ENCODE measurements at places on chromosomes 7 and 10.

DNA sequence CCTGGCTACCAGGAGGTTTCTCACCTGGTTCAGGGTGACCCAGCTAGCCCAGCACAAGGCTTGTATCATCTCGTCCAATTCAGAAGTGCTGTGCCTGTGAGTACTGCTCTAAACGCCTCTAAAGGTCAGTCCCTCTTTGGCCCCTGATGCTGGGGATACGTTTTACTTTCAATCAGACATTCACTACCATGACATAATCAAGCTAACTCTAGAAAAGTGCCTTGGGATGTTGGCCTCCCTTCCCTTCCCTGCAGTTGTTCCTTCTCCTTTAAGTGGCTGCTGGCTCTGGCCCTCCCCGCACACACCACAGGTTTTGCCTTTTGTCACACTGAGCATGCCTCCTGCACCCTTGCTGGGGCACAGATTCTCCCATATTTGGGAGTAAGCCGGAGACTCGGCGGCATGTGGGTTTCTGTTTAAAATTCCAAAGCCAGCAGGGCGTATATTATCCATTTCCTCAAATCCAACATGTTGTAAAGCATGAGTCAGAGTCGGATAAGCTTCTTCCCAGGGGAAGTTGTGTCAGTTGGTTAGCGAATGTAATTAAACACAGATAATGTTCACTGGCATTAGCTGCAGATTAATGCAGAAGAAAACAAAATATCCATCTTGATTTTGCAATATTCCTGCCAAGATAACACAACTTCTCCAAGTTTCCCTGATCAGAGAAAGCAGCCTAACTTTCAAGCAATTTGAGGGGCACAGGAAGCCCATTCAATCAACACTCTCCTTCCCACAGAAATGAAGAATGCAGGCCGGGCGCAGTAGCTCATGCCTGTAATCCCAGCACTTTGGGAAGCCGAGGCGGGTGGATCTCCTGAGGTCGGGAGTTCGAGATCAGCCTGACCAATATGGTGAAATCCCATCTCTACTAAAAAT, 31.8 kb upstream of the VCL start:
- DNase-seq: peak; percentile 89

DNA sequence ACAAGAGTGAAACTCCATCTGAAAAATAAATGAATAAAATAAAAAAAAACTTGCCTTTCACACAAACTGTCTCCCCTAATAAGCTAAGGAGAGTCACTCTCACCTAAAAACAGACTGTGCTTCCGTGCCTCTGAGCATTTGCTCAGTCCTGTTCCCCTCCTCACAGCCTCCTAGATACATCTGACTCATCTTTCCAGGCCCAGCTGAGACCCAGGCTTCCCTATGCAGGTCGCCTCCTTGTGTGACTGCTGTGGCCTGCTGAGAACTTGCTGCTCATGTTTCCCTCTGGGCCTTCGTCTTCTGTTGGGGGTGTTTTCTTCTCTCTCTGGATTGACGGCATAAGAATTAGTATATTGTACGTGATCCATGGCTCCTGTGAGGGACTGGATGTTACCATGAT, 777.7 kb downstream of the LRMDA start:
- no peak for DNase-seq

DNA sequence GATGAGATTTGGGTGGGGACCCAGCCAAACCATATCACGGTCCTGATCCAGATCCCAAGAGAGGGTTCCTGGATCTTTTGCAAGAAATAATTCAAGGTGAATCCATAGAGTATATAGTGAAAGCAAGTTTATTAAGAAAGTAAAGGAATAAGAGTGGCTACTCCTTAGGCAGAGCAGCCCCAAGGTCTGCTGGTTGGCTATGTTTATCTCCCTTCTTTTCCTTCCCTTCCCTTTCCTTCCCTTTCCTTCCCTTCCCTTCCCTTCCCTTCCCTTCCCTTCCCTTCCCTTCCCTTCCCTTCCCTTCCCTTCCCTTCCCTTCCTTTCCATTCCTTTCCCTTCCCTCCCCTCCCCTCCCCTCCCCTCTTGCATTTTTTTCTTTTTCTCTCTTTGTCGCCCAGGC, 35.2 kb downstream of the OTUD1 start:
- DNase-seq: no peak

GRCh38 chr10:44774676-44775401, 136.3 kb upstream of the TMEM72 start:
- DNase-seq: no peak

- DNase-seq: no peak
These were observed 443.7 kb upstream of the SEMA3A start for GRCh38 chr7:84638339-84638697.

GRCh38 chr10:108598831-108599230, 1324.5 kb downstream of the XPNPEP1 start:
- DNase-seq: no peak
